ENCODE measurements at places on chromosomes 11 and 22. TPM values are rescaled to one million over a fixed set of nuclear protein-coding genes. Genes with fewer than 3 reads are reported as not detected.

- no peak for ATAC-seq
Observed at GRCh38 chr11:45635907-45636306, 29.5 kb downstream of the CHST1 start.

DNA sequence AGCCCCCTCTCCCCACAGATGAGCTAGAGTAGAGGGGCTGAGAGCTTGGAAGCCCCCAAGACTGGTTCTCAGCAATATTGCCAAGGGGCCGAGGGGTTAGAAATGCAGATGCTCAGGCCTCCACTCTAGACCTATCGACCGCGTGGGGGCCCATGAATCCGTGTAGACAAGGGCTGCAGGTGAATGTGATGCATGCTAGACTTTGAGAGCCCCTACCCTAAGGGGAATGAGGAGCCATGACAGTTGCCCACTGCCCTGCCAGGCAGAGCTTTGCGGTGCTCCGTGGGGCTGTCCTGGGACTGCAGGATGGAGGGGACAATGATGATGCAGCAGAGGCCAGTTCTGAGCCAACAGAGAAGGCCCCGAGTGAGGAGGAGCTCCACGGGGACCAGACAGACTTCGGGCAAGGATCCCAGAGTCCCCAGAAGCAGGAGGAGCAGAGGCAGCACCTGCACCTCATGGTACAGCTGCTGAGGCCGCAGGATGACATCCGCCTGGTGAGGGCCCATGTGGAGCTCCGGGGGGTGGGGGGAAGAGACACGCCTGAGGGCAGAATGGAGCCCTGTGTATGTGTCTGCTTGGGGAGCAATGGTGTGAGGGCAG, 1.3 kb downstream of the SSH3 start:
- ATAC-seq, result no peak

- no peak for ATAC-seq
Observed at GRCh38 chr11:38305682-38306081, 1707.6 kb upstream of the RAG2 start.

- no peak for ATAC-seq
Observed at GRCh38 chr11:11691296-11692151, 69.7 kb upstream of the GALNT18 start.

DNA sequence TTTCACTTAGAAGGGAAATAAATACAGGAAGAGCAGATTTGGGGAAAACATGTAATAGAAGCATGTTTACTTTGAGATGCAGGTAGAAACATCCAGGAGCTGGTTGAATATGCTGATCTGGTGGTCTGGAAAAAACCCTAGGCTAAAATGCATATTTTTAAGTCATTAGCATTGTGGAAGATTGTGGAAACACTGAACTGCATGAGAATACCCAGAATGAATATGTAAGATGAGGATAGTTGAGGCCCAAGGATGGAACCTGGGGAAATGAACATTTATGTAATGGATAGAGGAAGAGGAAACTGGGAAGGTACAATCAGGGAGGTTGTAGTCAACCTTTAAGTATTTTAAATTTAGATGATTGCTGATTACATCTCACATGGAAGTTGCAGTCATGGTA, 269.4 kb downstream of the DDX10 start:
- ATAC-seq, result no peak

DNA sequence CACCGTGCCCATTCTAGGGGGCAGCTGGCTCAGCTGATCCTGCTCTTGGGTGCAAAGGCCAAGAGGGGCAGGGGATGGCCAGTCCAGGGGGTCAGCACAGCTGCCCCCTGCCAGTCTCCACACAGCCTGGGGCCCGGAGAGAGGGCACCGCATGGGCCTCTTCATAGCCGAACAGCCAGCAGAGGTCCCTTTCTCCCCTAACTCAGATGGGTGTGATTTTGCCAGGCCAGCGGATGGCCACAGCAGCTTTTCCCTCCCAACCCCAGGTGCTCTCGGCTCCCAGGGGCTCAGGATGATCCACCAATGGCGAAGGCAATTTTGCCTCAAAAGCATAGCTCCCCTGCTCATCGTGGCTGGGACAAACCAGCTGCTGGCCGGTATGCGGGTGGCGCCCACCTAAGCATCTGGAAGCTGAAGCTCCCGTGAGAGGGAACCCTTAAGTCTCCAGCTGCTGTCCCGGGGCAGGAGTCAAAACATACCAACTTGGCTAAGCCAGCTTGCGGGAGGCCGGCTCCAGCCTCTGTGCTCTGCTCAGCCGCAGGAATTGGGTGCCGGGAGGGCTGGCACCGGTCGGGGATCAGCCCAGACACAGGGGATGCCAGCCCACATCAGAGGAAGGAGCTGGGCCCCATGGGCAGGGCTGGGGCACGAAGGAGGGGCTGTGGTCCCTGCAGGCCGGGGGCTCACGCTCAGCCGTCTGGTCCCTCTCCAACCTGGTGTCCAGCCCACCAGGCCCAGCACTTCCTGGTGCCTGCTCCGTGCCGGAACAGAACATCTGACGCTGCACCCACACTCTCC, 30.5 kb upstream of the GNB1L start:
- no peak for ATAC-seq

- peak; percentile 73 for ATAC-seq
Observed at GRCh38 chr11:126329644-126330211, 25.8 kb upstream of the ST3GAL4 start.

Gene PRG3
- not detected for total RNA-seq

Gene CYP2D6
- total RNA-seq, result 6.3 TPM

Gene CASP1
- total RNA-seq, result 59.9 TPM

Gene FDXACB1
- total RNA-seq, result 7.1 TPM

Gene AGBL2
- 8.6 TPM for total RNA-seq

Gene MAPK8IP1
- total RNA-seq, result 0.65 TPM

Gene SCN3B
- 0.35 TPM for total RNA-seq

Gene RELT
- 39.9 TPM for total RNA-seq

Gene MS4A2
- not detected for total RNA-seq

Data from activated T-helper 17 cell treated with anti-CD3 and anti-CD28 coated beads, Interleukin-2, amount 50 U/mL, for 72 hours (primary cell).